Stimulated activated CD4-positive, alpha-beta T cell treated with anti-CD3 and anti-CD28 coated beads, TNF-alpha, amount 100 ng/mL, for 1 hour (primary cell): ENCODE measurements at places on chromosomes 5 and 9.

DNA sequence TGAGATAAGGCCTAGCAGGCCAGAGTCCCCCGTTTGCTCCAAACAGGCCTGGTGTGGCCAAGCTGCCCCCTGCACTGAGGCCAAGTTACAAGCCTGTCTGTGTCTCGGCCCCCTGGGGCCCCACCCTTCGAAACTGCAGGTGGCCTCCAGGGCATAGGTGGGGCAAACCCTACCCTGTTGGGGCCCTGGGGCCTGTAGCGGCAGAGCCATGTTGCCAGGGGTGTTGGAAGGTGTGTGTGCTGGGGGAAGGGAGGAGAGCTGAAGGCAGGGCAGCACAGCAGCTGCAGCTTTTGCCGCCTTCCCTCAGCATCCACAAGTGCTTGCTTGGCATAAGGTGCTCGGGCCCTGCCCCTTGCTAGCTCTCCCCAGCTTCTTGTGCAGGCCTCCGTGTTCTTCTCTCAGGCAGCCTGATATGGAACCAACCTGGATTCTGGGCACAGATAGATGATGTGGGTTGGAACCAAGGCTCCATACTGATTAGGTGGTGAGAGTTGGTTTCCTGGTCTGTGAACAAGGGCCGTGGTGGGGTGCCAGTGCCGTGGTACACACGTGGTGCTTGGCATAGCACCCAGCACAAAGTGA lies 12.7 kb downstream of the IRF1 start:
- no peak for DNase-seq

DNA sequence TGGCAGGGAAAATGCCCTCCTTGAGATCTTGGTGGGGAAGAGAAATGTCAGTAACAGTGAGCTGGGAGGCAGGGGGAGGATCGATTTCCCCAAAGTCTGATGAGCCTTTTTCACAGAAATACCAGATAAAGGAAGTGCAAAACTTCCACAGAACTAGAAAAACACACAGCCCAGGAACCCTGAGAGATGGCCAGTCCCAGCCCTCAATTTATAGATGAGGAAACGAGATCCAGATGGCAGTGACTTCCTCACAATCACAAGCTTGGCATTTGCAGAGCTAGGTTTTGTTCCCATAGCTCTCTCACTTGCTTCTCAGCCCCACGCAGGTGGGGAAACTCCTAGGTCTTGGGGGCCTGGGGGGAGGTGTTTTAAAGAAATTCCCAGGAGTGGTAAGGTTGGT lies 3.8 kb upstream of the GGTA1 start:
- DNase-seq: no peak

- DNase-seq: no peak
These were observed 150.9 kb downstream of the ADGRV1 start for GRCh38 chr5:90709323-90710155.

GRCh38 chr5:6900247-6901227 lies 187.3 kb downstream of the TENT4A start:
- DNase-seq: no peak

DNA sequence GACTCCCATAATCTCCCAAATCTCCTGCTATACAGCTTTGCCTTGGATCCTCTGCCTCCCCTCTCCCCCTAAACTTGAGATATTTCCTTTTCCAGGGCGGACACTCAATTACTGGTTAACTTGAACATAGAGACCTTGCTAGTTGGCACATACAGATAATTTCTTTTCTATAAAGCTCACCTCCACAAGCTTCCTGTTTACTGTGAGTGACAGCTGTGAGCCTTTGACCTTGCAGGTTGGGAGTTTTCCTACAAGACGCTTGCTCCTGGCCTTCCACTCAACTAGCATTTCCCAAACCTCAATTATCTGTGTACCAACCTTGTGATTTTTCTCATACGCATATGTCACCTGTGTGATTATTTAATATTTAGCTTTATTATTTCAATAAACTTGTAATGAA lies 114.5 kb downstream of the GNA14 start:
- DNase-seq: no peak

- no peak for DNase-seq
These were observed 66.9 kb downstream of the RFX3 start for GRCh38 chr9:3458806-3459475.

GRCh38 chr9:132169672-132170392 lies 8.0 kb downstream of the NTNG2 start:
- DNase-seq: peak; percentile 47

- DNase-seq: no peak
These were observed 1.8 kb upstream of the TSC1 start for GRCh38 chr9:132946211-132946610.

- DNase-seq: no peak
These were observed 412.5 kb downstream of the CCDC171 start for GRCh38 chr9:15965246-15965745.

- DNase-seq: no peak
These were observed 117.8 kb upstream of the PTCH1 start for GRCh38 chr9:95634536-95634935.

DNA sequence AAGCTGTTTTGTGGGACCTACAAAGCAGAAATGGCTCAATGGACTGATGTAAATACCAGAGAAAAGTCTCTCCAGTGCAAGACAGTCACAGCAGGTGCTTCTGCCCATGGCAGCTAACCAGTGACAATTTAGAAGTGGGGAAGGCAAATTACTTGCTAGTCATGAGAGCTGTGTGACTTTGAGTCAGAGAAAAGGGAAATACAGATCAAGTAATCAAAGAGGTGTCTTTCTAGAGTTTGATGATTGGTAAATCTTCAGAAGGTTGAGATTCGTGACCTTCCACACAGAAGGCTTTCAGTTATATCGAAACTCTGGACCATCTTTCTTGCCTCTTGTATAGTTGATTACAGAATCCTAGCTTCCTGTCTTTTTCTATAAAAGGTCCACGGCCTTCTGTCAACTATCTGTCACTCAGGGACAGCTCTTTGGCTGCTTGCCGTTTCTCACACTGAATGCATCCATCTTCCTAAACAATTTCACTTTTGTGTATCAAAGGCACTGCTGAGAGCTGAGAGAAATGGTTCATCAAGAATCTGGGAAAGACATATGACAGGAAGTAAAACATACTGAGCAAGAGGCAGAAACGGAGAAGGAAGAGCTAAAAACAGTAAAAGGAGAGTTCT lies 993.9 kb upstream of the ACO1 start:
- DNase-seq: no peak

- DNase-seq: no peak
These were observed 122.6 kb downstream of the ADAMTS12 start for GRCh38 chr5:33769196-33769595.

GRCh38 chr5:67496051-67496450 lies 299.5 kb upstream of the CD180 start:
- DNase-seq: no peak

DNA sequence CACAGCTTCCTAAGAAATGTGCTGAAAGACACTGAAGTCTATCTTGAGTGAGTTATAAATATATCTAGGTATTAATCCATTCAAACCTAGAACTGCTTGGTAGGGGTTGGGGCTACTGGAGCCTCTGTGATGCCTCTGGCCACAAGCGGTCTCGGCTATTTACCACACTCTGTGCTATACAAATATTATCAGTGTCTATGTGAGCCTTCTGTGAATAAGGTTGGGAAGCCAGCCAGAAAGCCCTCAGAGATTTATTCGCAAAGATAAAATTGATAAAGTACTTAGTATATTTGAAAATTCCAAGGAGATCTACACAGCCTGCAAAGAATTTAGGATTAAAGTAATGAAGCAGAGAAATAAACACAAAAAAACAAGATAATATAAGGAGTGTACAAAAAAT lies 41.4 kb downstream of the LIFR start:
- DNase-seq: no peak

GRCh38 chr5:150184990-150185912 lies 4.6 kb upstream of the SLC6A7 start:
- no peak for DNase-seq

DNA sequence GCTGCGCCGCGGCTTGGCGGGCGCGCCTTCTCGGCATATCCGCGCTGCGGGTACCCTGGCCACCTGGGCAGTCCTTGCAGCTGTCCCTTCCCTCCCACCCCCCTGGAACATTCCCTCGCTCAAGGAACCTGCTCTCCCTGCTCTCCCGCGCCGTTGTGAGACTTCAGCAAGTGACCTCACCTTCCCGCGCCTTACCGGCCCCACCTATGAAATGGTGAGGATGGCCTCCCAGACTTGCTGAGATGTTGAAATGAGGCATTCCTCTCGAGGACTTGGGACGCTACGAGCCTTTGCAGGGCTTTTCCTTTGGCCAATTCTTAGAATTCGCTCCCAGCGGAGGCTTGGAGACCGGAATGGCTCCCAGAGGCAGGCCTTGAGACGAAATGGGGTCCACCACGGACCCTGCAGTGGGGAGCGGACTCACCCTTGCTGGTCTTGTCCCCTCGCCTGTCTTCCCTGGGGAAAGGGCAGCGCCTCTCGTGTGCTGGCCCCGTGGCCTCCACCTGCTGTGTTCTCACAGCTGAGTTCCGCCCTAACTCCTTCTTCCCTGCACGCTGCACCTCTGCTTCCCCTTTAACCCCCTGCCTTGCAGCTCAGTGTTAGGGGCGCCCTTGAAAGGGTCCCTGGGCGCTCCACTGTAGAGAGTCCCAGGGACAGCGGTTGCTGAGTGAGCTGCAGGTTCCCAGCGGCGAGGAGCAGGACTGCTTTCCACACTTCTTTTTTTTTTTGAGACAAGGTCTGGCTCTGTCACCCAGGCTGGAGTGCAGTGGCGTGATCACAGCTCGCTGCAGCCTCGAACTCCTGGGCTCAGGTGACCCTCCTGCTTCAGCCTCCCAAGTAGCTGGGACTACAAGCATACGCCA lies 907 bp downstream of the HMCN2 start:
- DNase-seq: no peak

DNA sequence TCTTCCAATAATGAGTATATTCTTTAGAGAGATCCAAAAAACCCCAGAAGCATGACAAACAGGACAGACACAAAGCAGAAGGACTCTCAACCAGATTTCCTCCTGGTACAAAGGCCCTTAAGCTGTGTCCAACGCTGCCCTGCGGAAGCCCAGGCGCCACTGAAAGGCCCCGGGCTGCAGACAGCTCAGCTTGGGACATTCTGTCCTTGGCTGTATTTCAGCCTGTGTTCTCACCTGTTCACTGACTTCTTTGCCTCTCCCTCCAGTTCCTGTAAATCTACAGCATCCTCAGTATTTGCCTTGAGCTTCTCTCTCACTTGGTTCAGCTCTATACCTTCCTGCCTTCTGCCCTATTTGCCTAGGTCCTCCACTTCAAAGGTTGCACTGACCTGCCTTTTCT lies 96.5 kb downstream of the SH3TC2 start:
- DNase-seq: no peak

DNA sequence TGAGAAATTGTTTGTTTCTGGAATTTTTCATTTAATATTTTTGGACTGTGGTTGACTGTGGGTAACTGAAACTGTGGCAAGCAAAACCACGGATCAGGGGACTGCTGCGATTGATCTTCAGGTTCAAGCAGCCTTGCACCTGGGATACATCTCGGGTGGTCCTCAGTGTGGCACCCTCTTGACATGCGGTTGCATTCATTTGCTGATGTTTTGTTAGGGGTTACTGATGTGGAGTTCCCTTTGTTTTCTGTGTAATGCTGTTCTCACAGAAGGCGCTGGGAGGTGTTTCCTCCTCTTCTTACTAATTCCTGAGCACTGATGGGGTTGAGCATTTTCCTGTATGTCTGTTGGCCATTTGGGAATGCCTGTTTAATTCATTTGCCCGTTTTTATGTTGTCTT lies 60.4 kb downstream of the EHMT1 start:
- DNase-seq: no peak

GRCh38 chr5:91978221-91978882 lies 595.2 kb upstream of the ARRDC3 start:
- DNase-seq: no peak

DNA sequence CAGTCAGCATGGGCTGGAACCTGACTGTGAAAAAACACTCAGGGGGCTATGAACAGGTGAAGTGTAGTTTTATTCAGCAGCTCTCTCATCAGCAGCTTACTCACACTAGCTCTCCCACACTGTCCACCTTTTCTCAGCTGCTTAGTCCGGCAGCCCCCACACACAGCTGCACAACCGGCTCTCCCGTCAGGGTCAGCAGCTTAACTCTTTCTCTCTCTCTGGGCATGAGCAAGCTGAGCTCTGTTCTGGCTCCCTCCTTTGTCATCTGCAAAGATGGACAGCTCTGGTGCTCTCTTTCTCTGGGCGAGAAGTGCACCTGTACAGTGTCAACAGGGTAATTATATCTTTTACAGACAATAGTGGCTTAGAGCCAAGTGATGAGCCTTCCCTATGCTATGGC lies 8.2 kb downstream of the DMAC1 start:
- DNase-seq: no peak

DNA sequence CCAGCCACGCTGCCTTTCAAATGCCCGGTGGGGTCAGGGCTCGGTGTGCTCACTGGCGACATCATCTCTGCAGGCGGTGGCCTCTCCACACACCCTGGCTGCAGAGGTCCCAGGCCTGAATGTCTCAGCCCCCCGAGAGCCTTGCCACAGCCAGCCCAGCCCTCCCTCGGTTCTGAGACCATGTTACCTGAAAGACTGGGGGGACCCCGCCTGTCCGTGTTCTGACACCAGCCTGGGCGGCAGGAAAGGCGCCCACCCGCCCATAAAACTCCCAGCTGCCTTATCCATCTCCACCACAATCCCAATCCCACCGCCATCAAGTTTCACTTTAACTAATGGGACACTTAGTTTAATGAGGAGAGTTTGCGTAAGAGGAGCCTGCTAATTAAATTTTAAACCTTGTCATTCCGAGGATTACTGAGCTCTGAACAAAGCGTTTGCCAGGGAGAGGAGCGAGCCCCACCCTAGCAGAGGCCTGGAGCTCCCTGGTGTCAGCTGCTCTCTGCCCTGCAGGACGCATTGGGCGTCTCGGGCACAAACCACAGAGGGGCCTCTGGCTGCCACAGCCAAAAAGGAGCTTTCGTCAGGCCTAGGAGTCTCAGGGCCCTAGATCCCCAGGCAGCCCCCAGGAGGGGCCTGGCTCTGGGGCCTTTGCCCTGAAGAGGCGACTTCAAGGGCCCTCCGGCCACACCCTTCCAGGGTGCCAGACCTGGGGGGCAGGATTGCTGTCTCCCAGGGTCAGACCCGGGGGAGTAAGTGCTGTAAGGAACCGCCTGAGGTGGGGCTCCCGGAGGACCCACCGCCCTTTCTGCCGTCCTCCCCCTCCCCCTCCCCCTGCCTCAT lies 15.3 kb downstream of the LHX3 start:
- no peak for DNase-seq

- no peak for DNase-seq
These were observed 53.8 kb upstream of the PAPPA start for GRCh38 chr9:116099821-116100220.

GRCh38 chr5:150261231-150261630 lies 28.3 kb downstream of the CAMK2A start:
- DNase-seq: no peak

GRCh38 chr9:117763314-117763713 lies 59.1 kb downstream of the TLR4 start:
- DNase-seq: no peak
